Fibroblast of mammary gland (primary cell): ENCODE measurements at places on chromosomes 7 and 10.

GRCh38 chr7:40531956-40532355 is 397.2 kb downstream of the SUGCT start:
- DNase-seq = no peak

DNA sequence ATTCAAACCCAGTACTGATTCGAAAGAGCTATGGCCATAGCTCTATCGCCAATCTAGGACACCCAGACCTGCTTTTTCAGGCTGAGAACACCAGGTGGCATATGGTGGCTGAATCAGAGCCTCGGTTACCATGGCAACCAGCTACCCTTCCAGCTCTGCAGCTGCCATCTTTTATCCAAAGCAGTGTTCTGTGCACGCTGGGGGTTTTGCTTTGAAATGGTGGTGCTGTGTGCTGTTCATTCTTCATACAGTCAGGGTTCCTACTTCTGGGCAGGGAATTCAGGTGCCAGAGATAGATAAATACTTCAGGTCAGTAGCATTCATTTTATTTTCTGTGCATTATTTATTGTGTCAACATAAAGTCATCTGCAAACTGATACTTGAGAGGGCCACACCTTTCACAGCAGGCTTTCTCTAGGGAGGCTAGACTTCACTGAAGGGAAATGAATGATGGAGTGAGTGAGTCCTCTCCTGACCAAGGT is 85.4 kb downstream of the AKR1D1 start:
- DNase-seq = peak; percentile 81

GRCh38 chr10:25666276-25666675 is 267.8 kb upstream of the MYO3A start:
- no peak for DNase-seq

DNA sequence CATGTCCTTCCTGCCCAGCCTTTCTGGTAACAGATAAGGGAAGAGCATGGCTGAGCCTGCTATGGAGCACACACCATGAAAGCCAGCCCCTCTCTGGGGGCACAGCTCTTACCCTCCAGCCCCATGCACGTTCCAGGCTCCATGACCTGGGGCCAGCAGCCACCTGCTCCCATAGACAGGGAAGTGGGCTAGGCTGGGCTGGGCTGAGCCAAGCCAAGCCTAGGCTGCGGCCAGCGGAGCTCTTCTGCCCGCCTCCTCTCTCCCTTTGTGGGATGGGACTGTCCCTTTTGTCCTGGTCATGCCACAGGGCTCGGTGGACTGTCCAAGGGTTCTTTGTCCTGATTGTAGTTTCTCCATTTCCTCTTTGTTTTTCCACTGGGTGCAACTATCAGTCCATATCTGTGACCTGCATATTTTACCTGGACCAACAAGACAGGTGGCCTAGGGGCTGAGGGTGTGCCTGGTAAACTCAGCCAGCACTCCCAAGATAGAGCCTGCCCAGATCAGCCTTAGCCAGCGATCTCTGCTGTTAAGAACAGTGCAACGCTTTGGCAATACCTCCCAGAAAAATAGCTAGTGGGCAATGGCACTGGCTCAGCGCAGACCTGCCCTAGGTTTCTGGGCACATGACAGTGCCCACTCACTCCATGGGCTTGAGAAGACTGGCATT is 97.2 kb upstream of the BTBD16 start:
- DNase-seq = no peak

- peak; percentile 5 for DNase-seq
These were observed 405 bp upstream of the ENTPD1 start for GRCh38 chr10:95755511-95756004.

DNA sequence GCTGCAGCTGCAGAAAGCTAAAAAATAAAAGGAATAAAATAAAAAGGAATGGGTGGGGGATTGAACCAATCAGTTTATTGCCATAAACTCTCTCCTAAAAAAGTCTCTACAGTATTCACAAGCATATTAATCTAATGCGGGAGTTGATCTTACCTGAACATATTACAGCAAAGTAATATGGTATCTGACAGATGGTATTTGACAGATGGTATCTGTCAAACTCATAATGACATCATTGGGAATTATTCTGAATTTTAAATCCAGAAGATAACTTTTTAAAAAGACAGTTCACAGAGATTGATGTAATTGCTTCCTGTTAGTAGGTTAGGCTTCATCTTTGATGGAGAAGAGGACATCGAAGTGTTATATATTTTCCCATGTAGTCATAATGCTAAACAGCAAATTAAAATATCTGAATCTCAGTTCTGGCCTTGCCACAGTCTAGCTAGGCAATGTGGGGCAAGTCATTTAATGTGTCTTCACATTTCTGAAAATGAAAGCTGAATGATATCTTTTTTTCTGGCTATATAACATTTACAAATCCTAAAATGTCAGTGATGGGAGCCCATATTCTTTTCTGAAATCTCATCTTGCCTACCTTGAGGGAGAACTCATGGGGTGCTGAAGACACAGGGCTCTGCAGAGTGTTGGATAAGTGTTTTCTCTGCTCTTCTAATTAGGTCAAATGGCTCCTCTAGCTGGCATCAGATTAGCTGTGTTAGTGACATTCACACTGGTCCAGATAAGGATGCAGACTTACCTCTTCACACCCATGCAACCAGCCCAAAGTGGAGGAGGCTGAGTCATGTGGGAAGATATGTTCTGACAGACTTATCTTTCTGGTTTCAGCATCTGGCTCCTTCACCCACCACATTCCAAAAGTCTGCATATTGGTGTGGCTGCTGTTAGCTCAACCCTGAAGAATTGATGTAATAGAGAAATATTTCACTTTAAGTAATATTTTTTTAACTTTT is 2.1 kb upstream of the LIPM start:
- peak; percentile 54 for DNase-seq

DNA sequence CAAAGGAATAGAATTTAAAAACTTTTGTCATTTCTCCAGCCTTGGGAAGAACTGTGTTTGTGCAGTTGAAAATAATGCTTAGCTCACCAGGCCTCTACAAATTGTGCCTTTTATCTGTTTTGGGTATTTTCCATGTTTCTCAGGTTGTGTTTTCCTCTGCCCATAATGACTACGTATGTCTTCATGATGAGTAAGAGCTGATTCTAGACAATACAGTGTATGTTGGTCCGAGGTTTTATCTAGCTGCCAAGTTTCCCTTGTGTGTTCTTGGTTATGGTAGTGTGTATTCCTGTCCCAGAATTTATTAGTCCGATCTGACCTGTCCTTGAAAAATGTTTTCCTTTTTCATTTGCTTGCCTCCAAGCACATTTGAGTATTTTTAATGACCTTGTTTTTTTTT is 83.7 kb upstream of the GLCCI1 start:
- peak; percentile 74 for DNase-seq
